Ovary (tissue), 10 donors: ENCODE measurements at places on chromosomes 6 and 20. TPM values are rescaled to one million over a fixed set of nuclear protein-coding genes. Genes with fewer than 3 reads are reported as not detected.

- no peak for DNase-seq
Measured at GRCh38 chr6:105832313-105832761, 253.8 kb upstream of the PRDM1 start.

- no peak for DNase-seq
Measured at GRCh38 chr6:137816133-137816579, 50.9 kb upstream of the TNFAIP3 start.

COL19A1 gene
- total RNA-seq: not detected

TDRD6 gene
- total RNA-seq: 0.33 TPM

DNA sequence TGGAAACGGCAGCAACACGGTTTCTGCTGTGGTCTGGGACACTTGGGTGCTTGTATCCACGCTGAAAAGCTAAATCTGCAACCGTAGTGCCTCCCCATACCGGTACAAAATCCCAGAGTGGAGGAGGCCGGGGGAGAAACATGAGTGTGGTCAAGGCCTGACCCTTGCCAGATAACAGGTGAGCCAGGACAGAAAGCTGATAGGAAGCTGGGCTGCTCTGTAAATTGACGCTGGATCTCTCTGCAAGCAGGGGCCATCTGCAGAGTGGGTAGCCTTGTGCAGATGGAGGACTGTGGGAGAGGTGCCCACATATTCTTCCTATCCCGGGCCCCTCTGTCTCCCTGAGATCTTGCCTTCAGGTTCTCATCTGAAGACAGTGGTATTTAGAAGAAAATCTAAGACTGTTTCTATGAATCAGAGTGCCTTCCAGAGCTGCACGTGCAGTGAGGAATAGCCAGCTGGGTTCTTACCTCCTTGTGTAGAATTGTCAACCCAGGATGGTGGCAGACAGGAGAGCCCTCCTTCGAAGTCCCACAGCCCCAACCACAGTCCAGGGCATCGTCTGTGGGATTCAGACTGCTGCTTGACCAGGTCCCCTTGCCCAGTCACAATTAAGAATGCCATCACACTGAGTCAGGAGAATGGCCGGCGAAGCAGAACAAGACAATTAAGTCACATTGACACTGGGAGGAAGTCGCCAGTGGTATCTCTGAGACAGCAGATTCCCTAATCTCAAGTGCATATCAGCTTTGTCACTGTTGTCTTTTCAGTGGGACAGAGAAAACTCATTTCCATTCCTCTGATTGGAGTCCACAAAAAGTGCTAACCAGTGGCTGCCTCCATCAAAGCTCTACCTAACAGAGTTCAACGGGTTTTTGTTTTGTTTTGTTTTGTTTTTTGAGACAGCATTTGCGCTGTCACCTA is 100.0 kb upstream of the RIPOR2 start:
- DNase-seq: no peak

DNA sequence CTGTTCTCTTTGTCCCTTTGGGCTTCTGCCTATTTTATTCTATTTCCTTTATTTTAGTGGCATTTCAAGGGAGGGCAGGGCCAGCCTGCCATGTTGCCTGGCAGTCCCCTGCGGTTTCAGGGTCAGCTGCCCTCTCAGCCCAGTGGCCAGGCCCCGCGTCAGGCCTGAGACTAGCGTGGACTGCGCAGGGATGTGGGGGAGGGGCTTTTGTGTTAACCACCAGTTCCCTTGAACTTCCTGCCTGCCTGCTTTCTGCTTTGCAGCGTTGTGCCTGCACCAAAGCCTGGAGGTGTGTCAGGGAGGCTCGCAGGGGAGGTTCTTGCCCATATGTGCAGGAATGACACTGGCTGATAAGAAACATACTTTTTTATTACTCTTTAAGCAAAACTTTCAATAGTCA is 157.6 kb downstream of the SLC35B3 start:
- no peak for DNase-seq

OR12D3 gene
- total RNA-seq: not detected

DNA sequence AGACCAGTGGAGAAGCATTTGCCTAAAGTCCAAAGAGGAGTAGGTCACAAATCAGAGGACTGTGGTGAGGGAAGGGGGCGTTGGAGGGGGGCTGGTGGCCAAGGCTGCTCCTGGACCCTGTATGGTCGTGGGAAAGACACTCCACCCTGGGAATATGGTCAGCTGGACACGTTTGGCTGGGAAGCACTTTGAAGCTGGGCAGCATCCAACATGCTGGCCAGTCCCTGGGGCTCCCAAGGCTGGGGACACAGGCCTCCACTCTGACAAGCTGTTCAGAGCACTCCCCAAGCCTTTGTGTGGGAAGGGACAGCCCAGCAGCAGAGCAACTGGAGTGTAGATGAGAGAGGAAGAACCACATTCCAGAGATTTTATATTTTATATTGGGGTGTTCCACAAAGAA is 203.2 kb downstream of the ANKRD60 start:
- no peak for DNase-seq

TP53TG5 gene
- 0.89 TPM for total RNA-seq

- no peak for DNase-seq
Measured at GRCh38 chr6:105336986-105337385, 65.9 kb downstream of the PREP start.

GRCh38 chr20:61052195-61052750 is 199.8 kb upstream of the CDH4 start:
- no peak for DNase-seq

SUMO4 gene
- 2.3 TPM for total RNA-seq

- no peak for DNase-seq
Measured at GRCh38 chr20:57567471-57568079, 6.7 kb downstream of the PCK1 start.

GRCh38 chr20:63979229-63979556 is 249 bp downstream of the SAMD10 start:
- no peak for DNase-seq

ZNF512B gene
- total RNA-seq: 22.3 TPM

GRCh38 chr6:117441824-117442264 is 16.1 kb upstream of the ROS1 start:
- no peak for DNase-seq

- no peak for DNase-seq
Measured at GRCh38 chr6:131640576-131640975, 3.5 kb downstream of the ENPP3 start.

LAMA5 gene
- total RNA-seq: 115 TPM

DNA sequence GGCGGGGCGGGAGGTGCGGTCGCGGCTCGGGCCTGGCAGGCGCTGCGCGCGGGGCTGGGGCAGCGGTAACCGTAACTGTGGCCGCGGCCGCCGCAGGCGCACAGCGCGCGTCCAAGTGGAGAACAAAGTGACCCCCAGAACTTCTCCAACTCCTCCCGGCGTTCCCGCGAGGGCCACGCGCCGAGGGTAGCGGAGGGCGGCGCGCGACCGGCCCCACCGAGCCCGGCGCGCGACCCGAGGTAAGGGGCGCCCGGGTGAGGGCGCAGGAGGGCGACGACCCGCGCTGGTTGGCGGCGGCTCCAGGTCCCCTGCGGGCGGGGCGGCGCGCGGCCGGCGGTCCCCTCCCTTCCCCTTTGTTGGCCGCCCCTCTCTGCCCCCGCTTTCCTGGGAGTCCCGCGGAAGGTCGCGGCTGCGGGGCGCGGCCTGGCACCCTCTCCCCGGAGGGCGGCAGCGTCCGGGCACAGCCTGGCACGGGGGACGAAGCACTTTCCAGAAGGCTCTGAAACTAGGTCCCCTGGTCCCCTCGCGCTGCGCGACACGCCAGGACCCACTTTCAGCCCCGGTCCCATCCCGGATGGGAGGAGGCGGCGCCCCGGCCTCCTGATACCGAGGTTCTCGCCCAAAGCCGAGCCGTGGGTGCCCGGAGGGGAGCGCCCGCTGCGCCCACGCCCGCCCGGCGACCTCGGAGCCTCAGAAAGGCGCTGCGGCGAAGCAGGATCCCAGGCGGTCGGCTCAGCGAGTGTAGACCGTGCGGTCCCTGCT is at the start of gene TIAM2:
TIAM2 (plus strand) TSS at position 62 of the 762 bp plus-strand sequence. CDS start 133,909 bp downstream, outside the sequence.
- peak; percentile 17 for DNase-seq

GRCh38 chr20:36975099-36975818 is 23.8 kb upstream of the SAMHD1 start:
- no peak for DNase-seq

DNA sequence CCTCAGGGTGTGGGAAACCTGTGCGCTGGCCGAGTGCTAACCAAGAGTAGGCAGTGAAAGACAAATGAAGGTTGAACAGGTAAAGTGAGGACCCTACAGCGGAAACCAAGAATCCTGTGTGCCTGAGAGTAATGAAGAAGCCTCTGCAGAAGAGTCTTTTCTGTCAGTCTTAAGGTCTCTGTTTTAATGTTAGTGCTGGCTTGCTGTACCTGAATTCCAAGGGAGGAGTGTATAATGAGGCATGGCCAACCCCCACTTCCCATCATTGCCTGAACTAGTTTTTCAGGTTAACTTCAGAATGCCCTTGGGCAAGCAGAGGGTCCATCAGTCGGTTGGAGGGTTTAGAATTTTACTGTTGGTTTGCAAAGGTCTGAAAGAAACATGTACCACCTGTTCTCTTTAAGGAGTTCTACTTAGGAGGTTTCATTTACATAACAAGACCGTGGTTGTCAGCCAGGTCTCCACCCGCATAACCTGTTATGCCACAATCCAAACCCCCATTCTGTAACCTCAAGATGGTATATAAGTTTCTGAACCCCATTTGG is 589 bp upstream of the PDCD2 start:
- DNase-seq: no peak

- DNase-seq: no peak
Measured at GRCh38 chr20:25356271-25356933, 34.2 kb downstream of the ABHD12 start.

DNA sequence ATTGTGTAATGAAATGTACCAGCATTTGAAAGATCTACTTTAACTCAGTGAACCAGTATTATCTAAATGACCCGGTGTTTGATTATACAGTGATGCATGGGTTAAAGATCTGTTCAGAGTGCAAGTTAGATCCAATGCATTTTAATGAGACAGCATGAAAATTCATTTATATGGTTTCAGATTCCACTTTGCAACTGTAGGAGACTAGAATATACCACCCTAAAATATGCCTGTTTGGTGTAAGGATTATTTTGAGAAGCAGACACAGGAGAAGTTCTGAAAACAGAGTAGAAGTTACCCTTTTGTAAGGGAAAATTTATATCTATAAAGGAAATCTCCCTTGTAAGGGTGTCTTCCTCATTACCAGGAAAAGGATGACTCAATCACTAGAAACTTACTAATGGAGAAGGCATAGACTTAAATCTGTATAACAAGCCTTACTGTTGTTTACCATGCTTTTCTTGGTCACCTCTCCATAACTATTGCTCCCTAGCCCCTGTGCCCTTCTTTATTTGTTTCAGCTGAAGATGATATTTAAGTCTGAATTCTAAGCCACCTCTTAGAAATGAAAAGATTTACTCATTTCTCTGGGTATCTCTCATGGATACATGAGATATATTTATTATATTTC is 105.4 kb downstream of the NCOA3 start:
- no peak for DNase-seq

PAX1 gene
- total RNA-seq: not detected

ULBP2 gene
- 0.23 TPM for total RNA-seq

BMP5 gene
- not detected for total RNA-seq

LPA gene
- total RNA-seq: 1.4 TPM

GRCh38 chr6:47151232-47151898 is 109.2 kb upstream of the ADGRF1 start:
- no peak for DNase-seq

DNA sequence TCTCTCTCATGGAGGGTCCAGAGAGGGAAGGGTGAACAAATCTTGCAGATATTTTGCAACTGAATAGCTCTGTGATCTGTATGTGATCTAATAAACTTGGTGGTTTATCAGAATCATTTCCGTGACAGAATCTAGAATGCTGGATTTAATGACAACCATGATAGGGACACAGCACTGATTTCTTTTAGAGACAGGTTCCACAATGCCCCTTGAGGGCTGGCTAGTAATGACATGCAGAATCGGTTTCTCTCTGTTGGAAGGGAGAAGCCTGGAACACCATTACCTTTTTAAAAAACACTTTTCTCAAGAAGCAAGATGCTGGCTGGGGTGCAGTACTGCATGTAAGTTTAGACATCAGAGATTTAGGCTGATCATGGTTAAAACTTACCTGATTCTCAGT is 313.4 kb downstream of the CDH26 start:
- DNase-seq: no peak

DNA sequence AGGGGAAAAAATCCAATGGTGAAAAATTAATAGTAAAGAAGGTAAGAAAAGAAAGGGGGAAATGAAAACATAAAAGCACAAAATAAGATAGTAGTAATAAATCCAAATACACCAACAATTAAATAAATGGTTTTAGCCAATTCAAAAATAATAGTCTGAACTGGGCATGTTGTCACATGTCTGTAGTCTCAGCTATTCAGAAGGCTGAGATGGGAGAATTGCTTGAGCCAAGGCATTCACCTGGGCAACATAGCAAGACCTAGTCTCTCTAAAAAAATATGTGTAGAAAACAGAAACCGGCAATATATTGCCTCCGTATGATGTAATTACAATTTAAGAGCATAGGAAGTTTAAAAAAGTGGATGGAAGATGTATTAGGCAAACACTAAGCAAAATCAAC is 311.3 kb upstream of the FERMT1 start:
- DNase-seq: no peak

GSTA1 gene
- 19.2 TPM for total RNA-seq

DNA sequence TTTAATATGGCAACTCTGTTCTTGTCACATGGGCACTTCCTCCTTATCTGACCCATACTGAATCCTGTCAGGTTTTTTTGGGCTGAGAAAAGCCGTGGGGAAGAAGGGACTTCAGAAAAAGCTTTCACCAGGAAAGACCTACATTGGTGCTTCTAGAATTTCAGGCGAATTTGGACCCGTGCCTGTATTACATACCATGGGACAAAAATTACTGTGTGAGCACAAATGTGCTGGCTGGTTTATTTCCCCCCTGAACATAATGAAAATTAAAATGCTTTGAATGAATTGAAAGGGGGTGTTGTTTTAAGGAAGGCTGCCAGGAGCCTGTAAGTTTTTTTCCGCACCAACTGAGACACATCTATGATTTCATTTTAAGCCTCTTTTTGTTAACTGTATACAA is 29.6 kb downstream of the CAP2 start:
- DNase-seq: no peak

DNA sequence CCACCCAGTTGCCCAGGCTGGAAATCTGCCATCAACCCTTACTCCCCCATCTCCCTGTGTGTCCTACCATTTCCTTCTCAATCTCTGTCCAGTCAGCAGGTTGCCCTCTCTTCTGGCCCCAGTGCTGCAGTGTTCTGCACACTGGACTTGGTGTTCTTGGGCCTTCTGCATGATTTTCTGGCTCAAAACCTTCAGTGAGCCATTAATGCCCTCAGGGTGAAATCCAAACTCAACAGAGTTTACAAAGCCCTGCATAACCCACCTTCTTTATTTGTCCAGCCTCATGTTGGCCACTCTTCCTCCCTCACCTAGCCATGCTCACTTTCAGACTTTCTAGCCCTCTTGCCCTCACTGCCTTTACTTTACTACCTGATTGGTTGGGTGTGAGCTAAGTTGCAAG is 5.0 kb upstream of the GSTA3 start:
- DNase-seq: no peak

BLCAP gene
- total RNA-seq: 65.4 TPM

RHAG gene
- total RNA-seq: not detected

- DNase-seq: no peak
Measured at GRCh38 chr6:40485795-40486194, 101.4 kb downstream of the LRFN2 start.

TSBP1 gene
- total RNA-seq: not detected

- peak; percentile 11 for DNase-seq
Measured at GRCh38 chr6:168109171-168109570, 30.2 kb upstream of the FRMD1 start.

NRSN1 gene
- total RNA-seq: not detected
